ENCODE measurements at places on chromosomes 7 and 10. TPM values are rescaled to one million over a fixed set of nuclear protein-coding genes. Genes with fewer than 3 reads are reported as not detected.

DNA sequence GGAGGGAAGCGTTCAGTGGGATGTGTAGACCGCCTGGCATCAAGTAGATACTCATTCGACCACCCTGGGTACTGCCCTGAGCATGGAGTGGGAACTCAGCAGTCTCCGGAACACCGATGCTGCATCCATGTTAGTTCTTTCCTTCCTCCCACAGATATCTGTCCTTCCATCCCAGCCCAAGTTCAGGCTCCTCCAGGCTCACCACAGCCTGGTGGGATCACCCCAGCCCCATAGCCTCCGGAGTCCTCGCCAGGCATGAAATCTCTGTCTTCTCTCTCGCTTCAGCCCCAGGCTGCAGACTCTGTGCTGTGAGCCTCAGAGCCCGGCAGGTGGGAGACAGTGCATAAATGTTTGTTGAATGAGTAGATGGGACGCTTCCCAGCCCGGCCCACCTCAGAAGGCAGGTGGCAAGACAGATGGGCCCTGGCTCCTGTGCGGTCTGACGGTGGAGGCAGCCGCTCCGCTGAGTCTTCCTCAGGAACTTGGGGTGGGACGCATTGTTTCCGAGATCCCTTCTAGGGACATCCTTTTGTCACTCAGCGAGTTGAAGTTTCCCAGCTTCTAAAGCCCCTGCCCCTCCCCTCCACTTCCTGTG is 42.9 kb downstream of the ELFN1 start:
- H3K27ac ChIP-seq, result no peak overlapping the region
- H3K36me3 ChIP-seq, result no peaks in the 10 kb centered on the region
- H3K4me1 ChIP-seq, result no peaks in the 10 kb centered on the region
- H3K4me3 ChIP-seq, result no peak overlapping the region
- H3K27me3 ChIP-seq, result no peaks in the 10 kb centered on the region

DNA sequence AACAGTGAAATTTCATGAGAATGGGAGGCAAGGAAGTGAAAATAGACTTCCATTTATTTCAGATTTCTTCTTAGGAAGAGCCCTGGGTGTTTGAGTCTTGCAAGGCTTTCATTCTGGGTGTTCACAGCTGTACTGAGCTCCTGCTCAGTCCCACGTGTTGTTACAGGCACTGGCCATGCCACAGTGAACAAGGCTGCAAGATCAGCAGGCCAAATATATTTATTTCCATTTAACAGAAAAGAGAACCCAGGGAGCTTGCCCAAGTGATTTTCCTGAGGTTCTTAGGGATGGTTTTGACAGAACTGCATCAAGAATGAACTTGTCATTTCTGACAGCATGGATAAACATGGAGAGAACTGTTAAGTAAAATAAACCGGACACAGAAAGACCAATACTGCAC is 54.5 kb upstream of the CD36 start:
- no peak overlapping the region for H3K27ac ChIP-seq
- H3K36me3 ChIP-seq, result no peaks in the 10 kb centered on the region
- H3K4me3 ChIP-seq, result no peak overlapping the region
- H3K4me1 ChIP-seq, result peaks cover 7% of the 10 kb centered on the region
- no peak for DNase-seq

DNA sequence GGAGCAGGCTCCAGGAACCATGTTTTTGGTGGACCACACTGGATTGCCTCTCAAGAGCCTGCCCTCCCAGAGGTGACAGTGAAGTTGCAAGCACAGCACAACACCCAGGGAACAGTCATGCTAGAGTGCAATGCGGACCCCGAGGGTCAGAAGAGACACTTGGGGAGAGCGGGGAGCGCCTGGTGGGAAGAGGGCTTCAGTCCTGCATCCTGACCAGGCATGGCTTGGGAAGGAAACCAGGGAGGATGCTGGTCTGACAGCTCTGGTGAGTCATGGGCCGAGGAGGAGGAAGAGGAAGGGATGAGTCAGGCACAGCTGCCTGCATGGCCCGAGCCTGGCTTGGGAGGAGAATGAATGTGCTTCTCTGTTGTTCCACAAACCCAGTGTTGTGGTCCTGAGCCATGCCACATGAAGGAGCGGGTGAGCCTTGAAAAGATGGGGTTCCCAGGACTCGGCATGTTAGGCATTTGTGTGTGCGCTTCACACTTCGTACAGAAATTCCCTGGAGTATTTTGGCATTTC is 29.5 kb upstream of the ANKRD2 start:
- H3K4me3 ChIP-seq, result no peak overlapping the region
- no peaks in the 10 kb centered on the region for H3K27me3 ChIP-seq
- peaks cover 38% of the 10 kb centered on the region for H3K4me1 ChIP-seq
- DNase-seq, result peak; percentile 88
- H3K36me3 ChIP-seq, result no peaks in the 10 kb centered on the region

The UFSP1 gene
- total RNA-seq, result 3.3 TPM

DNA sequence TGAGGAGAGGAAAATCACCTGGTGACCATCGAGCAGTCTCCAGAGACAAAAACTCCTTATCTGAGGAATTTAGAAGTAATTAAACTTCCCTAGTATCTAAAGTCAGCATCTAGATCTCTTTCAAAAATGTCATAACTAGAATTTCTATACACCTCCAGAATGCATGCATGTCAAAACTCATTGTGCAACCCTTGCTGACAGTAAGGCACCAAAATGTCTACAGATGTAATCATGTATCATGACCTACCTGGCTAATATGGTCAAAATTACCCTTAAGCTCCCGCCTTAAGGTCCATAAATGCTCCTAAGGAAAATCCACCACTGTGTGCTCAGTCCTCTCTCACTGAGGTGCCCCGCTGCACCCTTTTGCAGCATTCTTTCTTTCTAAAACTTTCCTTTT is 16.4 kb upstream of the LGI1 start:
- no peak overlapping the region for H3K27ac ChIP-seq
- H3K27me3 ChIP-seq, result no peaks in the 10 kb centered on the region
- no peak for DNase-seq

- no peaks in the 10 kb centered on the region for H3K27me3 ChIP-seq
- no peak for DNase-seq
- peaks cover 12% of the 10 kb centered on the region for H3K4me1 ChIP-seq
- H3K27ac ChIP-seq, result no peak overlapping the region
- no peaks in the 10 kb centered on the region for H3K36me3 ChIP-seq
These were observed 867 bp downstream of the ATP6V0E2 start for GRCh38 chr7:149874644-149875028.

DNA sequence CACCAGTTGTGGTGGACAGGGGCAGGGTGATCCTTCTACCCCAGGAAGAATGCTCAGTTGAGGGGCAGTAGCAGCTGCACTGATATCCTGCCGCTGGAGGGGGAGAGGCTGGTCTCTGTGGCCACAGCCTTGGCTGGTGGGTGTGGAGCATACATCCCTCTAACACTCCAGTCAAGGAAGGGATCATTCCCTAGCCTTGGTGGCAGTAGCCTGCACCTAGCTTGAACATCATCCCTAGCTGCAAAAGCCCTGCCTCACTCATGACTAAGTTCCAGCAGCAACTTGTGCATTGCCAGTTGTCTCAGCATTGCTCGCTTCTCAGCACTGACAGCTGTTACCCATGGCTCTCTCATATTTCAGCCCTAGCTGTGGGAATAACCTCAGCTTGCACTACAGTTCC is 688.9 kb upstream of the POT1 start:
- no peak for DNase-seq
- H3K4me3 ChIP-seq, result no peak overlapping the region
- H3K4me1 ChIP-seq, result no peaks in the 10 kb centered on the region
- H3K27ac ChIP-seq, result no peak overlapping the region
- no peaks in the 10 kb centered on the region for H3K27me3 ChIP-seq
